ENCODE measurements at places on chromosomes 12 and 14. TPM values are rescaled to one million over a fixed set of nuclear protein-coding genes. Genes with fewer than 3 reads are reported as not detected.

Gene TAPBPL
- 11.8 TPM for total RNA-seq

Gene GPR84
- total RNA-seq, result not detected

Gene FSCB
- not detected for total RNA-seq

Gene CCDC196
- not detected for total RNA-seq

Gene ACOT6
- total RNA-seq, result not detected

Gene HOXC13
- total RNA-seq, result not detected

DNA sequence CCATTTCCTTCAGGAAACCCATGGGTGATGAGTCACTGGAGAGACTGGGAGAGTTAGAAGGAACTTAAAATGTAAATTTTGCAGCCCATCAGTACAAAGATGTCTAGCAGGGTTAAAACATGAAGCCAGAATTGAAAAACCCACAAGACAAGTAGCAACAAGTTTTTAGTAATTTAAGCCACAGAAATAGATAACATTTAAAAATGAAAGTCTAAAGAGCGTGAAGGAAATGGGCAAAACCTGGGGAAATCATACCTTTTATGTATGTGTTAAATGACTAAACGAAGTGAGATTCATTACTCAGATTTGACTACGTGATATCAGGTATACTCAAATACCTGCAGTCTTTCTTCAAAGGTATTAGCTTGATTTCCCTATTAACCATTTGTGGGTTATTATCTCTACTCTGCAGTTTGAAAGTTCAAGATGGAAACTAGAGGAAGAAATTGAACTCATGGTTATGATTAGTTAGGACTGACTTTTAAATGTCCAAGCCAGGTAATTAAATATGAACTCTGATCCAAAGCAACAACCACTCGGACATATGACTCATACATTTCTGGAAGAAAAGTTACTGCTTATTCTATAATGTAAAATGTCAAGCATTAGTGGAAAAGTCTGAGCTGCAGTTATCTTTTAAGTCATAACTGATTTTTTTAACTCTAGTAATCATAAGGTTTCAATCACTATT is 84.1 kb downstream of the ITPR2 start:
- DNase-seq, result no peak

DNA sequence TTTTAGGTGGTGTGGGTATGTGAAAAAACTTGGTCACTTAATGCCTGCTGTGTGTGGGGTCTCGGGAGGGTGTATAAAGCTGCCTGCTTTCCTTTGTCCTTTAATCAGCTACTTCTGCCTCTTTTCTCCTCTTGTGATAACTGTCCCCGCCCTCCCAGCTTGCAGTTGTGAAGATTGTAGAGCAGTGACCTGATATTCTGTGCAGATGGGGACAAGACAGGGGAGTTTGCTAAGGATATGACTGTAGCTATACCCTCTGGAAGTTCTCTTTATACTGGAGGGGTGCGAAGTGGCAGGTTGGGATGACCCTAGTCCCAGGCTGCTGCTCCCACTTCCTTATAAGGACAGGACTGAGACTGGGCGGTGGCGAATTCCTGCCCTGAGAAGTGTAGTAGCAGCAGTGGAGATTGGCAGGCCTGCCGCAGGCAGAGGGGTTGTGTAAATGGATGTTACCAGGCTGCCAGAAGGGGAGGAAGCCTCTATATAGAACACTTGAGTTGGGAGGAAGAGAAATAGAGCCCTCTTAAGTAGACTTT is 835 bp downstream of the MYL6 start:
- DNase-seq, result peak; percentile 93

- no peak for DNase-seq
Observed at GRCh38 chr14:92797935-92798653, 4.0 kb downstream of the GOLGA5 start.

DNA sequence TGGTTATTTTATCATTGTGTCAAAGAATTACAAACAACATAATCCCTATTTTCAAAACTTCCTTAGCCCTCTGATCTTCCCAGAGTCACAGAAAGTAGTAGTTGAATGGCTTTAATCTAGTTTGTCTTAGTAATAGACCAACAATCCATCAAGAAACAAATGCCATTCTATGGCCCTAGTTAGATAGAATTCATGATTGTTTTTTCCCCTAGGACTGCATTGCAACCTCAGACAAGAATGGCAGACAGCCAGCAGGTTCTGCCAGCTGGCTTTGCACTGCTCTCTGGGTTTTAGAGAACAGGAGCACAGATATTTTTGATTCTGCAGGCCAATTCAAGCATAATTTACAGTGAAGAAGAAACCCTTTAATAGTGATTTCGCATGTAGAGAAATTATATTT is 33.8 kb downstream of the SYT1 start:
- DNase-seq, result no peak

DNA sequence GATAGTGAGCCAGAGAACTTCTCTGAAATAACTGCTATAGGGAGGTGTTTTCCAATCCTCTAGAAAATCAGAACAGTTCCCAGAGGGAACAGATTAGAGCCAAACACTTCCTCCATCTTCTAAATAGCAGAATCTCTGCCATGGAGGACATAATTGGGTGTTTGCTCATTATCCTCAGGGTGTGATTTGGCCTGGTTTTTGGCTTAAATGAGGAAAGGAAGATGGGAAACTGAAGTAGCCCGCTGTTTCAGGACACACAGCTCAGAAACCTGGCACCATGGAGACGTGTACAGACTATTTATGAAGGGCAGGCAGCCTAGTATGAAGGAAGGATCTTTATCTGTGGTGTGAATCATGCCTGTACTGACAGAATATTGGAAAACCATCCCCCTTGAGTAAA is 231.7 kb upstream of the PRKD1 start:
- no peak for DNase-seq

- no peak for DNase-seq
Observed at GRCh38 chr12:66572845-66573244, 106.0 kb downstream of the GRIP1 start.

GRCh38 chr12:124426594-124427555 is 132.0 kb downstream of the RFLNA start:
- no peak for DNase-seq

- DNase-seq, result no peak
Observed at GRCh38 chr14:40004871-40005500, 572.8 kb upstream of the FBXO33 start.

- peak; percentile 69 for DNase-seq
Observed at GRCh38 chr12:25155022-25155576, 39.9 kb downstream of the DNAI7 start.

GRCh38 chr14:95282354-95282985 is 37.2 kb downstream of the CLMN start:
- no peak for DNase-seq

DNA sequence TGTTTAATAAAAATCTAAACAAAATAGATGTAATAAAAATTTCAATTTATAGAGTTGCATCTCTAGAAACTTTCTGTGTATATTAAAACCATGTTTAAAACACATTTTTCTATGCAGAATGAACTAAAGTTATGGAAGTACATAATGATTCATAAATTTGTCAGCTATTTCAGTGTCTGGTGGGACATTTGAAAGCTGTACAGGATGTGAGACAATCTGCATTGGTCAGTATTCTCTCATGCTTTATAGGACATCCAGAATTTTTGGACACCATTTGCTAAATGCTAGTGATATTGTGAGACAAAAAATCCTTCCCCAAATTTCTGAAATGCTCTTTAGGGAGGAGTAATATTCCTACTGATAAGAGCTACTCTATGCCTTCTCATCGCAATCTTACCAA is 13.3 kb downstream of the GPR135 start:
- DNase-seq, result no peak

DNA sequence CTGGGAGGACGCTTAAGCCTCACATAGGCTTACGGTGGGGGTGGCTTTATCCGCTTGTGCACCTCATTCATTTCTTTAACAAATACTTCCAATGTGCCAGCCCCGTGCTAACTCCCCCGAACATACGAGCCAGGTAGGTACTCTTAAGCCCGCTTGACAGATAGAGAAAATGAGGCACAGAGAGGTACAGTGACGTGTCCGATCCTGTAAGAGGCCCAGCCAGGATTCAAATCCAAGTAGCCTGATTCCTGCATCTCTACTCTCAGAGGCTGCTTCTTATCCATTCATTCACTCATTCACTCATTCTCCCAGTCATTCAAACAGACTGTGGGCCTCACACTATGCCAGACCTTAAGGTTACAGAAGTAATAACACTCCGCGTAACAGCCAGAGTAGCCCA is 477 bp downstream of the OAS3 start:
- DNase-seq, result no peak

DNA sequence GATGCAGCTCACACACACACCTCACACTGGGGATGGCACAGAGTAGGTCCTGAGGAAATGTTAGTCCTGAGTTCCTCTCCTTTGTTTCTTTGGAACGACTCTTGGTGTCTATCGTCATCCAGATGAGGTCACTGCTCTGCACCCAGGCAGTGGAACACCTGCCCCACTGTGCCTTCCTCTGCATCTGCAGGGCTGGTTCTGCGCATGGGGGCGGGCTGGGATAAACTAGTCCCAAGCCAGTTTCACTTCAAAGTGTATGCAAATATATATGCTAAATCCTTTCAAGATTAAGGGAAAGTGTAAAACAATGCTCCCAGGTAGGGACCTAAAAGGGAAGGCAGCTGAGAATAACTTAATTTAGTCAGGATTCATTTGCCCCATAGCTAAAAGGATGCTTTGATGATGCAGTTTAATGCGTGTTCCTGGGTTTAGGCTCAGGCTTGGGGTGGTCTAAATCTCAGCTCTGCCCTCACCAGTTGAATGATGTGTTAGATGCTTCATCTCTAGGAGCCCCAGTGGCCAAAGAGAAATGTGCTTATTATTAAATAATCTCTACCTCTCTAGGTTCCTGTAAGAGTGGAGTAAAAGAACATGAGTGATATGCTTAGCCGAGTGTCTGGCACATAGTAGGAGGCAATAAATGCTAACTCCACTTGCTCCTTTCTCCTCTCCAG is 47.1 kb upstream of the OVCH1 start:
- DNase-seq, result no peak

GRCh38 chr12:18332173-18332572 is 70.9 kb downstream of the PIK3C2G start:
- no peak for DNase-seq

DNA sequence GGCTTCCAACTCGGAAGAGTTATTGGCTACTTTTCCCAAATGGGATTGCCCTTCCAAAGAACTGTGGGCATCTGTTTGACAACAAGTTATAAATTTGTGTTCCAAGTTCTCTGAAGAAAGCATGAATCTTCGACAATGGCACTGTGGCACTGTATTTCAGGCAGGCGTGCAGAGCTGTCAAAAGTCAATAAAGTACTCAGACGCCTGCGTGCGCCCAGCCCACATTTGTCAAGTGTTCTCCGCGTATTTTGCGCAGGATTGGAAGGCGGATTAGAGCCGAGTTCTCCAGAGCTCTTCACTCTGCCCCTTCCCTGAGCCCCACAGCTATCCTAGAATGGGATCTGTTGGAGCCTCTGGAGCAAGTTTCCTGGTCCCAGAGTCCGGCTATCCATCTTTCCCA is 103.2 kb downstream of the SLC25A47 start:
- no peak for DNase-seq

GRCh38 chr14:64811676-64812075 is 68.0 kb downstream of the SPTB start:
- DNase-seq, result no peak
